SW480 (cell line): ENCODE measurements at places on chromosomes 16 and 17.

- DNase-seq: no peak
These were observed 1.4 kb downstream of the TLCD1 start for GRCh38 chr17:28724500-28725165.

GRCh38 chr17:41665566-41666236 lies 23.0 kb upstream of the EIF1 start:
- peak; percentile 81 for DNase-seq

DNA sequence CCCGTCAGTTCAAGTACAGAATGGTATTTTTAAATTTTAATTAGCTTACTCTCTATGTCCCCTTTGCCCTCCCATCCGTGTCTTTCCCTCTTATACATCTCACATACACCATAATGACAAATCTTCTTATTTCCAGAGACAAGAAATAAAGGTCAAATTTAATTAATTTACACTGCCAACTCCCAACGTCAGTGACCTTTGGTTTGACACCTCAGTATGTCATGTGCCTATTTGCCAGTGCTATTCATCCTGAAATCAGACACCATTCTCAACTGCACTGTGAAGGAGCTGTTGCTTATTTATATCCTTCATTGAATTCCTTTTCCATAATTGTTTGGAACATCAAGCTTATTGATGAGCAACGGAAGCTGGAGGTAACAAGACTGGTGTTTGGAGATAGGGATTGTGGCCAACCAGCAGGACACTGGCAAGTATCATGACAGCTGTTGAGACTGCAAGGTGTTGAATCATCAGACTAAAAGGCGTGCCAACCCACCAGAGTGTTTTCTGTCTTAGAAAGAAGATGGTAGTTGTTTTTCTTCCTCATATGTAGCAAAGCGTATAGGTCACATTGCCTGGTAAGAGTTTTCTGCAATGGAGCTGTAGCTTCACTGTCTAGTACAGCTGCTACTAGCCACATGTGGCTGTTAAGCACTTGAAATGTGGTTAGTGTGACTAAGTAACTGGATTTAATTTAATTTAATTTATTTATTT lies 12.5 kb downstream of the CALCOCO2 start:
- DNase-seq: no peak

DNA sequence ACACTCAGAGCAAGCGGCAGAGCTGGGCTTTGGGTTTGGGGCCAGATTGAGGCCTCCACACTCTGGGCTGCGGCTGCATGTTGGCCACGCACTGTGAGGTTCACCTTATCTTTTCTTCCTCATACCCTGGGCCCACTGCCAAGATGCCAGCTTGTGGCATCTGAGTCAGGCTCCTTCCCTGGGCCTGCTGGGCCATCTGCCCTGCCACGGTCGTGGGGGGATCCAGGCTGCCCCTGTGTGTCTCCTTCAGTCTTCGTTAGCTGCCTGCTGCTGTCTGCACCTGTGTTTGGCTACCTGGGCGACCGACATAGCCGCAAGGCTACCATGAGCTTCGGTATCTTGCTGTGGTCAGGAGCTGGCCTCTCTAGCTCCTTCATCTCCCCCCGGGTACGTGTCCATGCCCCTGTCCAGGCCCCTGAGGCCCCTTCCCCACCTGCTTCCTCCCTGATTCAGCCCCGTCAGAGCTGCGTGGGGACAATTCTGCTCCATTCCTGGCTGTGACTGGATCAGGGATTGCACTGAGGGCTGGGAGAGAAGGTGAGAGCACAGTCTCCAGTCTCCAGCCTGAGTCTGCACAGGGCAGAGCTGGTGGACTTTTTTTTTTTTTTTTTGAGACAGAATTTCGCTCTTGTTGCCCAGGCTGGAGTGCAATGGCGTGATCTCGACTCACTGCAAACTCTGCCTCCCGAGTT lies 11.2 kb downstream of the SPNS3 start:
- peak; percentile 22 for DNase-seq
